Right ventricle myocardium inferior (tissue), 1 donor: ENCODE measurements at places on chromosomes 4 and X. TPM values are rescaled to one million over a fixed set of nuclear protein-coding genes. Genes with fewer than 3 reads are reported as not detected.

DNA sequence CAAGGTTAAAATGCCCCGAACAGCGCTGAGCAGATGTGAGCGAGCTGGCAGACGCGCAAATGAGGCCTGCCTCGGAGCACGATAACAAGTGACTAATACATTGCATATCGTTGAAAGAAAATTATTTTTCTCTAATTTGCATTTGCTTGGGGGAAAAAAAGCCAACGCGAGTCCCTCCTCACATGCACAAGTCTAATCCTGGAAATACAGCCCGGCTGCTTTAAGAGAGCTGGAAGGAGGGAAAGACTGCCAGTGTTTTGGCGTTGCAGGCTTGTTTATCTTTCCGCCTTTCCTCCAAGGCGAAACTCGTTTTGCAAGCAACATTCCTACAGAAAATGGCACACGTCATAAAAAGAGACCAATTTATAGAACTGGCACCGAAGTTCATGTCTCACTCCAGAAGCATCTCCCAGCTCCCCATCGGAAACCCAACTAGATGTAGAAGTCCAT lies 12.6 kb downstream of the BCOR start:
- DNase-seq, result no peak

DNA sequence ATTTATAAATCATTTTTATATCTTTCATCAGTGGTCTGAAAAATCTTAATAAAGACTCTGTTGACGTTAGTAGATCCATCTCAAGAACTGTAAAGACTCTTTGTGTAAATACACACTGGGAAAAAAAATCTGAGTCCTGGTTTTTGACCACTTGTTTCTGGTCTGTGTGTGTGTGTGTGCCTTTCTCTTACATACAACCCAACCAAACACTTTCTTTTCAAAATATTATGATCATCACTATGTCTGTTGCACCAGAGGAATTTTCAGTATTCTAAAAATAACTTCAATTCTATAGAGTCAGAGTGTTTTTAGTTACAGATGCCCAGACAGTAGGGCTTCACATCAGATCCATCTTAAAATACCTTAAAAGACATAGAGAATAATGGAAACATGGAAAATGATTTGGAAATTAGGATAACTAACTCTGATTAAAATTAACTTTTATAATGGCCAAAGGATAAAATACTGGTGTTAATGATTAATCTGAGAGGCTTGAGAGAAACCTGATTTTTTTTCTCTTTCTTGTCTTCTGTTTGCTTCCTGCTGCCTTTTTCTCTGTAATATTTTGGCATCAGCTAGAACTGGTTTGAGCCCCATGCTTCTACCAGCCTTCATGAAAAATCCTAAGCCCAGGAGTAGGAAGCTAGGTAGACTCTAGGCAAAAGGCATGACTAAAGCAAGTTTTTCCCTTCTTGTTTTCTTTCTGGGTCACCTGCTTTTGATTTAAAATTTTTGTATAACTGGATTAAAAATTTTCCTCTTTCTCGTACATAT lies 99.7 kb downstream of the ATXN3L start:
- DNase-seq, result no peak

Gene KIT
- 1.5 TPM for total RNA-seq

- no peak for DNase-seq
Observed at GRCh38 chr4:31918891-31919290, 1198.7 kb downstream of the PCDH7 start.

DNA sequence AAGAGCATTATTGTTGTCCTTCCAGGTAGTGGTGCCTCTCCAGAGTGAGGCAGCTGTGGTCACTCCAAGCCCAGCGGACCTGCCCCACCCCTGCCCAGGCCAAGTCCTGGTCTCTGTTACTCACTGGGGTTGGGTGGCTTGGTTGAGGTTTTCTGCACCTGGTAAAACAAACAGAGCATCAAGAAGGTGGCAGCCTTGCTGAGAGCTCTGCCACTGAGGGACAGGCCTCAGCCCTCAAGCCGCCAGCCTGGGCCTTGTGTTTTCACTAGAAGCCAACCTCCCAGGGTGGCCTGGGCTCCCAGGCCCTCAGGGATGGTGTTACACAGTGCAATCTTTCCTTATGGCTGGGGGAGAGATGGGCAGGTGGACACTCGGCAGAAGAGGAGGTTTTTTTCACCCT lies 182.7 kb downstream of the BCOR start:
- no peak for DNase-seq

Gene AWAT2
- total RNA-seq, result not detected

GRCh38 chrX:17682259-17682658 lies 55.0 kb upstream of the SCML1 start:
- no peak for DNase-seq

Gene CDX4
- total RNA-seq, result not detected

Gene FAM9A
- total RNA-seq, result not detected

Gene CPLX1
- total RNA-seq, result 3.1 TPM

Gene CTAG1A
- not detected for total RNA-seq

- no peak for DNase-seq
Observed at GRCh38 chrX:45267007-45267406, 66.3 kb upstream of the DIPK2B start.

DNA sequence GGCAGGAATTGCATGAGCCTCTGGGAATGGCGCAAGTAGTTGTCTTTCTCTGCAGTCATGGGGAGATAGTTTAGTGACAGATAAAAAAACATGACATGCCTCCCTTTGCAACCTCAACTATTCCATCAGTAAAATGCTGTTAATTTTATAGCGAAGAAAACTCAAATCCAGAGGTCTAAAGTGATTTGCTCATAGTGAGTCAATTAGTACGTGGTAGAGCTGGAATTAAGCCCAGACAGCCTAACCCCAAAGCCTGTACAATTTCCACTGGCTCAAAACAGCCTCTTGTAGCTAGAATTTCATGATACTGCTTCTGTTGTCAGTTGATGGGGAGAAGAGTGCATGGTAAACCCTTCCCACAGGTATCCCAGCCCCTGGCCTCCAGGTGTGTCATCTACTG lies 81.3 kb upstream of the TRPC5 start:
- no peak for DNase-seq

Gene TEX13C
- total RNA-seq, result not detected

GRCh38 chr4:69484011-69484410 lies 11.7 kb downstream of the UGT2B4 start:
- DNase-seq, result no peak

Gene NUDT10
- total RNA-seq, result 0.19 TPM

Gene CXorf38
- 5.2 TPM for total RNA-seq

- DNase-seq, result no peak
Observed at GRCh38 chr4:38034986-38035882, 75.0 kb downstream of the PTTG2 start.

DNA sequence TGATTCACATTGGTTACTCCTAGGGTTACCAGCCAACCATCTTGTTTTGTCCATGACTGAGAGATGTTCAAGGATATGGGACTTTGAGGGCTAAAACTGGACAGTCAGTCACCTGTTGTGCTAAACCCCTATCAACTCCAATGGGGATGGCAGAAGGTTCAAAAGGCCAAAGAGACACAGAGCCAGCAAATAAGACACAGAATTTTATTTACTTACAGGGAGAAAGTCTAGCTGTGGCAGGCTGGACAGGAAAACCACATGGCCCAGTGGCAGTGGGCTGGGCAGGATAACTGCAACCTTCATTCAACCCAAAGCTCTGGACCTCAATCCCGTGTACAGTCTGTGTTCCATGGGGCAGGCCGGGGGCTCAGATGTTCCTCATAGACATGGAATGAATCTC lies 326.7 kb upstream of the RPS6KA3 start:
- no peak for DNase-seq

DNA sequence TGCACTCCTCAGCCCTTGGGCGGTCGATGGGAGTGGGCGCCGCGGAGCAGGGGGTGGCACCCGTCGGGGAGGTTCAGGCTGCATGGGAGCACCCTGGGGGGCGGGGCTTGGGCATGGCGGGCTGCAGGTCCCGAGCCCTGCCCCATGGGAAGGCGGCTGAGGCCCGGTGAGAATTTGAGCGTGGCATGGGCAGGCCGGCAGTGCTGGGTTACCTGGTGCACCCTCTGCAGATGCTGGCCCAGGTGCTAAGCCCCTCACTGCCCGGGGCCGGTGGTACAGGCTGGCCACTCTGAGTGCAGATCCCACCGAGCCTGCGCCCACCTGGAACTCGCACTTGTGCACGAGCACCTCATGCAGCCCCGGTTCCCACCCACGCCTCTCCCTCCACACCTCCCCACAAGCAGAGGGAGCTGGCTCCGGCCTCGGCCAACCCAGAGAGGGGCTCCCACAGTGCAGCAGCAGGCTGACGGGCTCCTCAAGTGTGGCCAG lies 556.3 kb downstream of the GALNTL6 start:
- no peak for DNase-seq

GRCh38 chr4:3329887-3330286 lies 37.1 kb downstream of the RGS12 start:
- no peak for DNase-seq

DNA sequence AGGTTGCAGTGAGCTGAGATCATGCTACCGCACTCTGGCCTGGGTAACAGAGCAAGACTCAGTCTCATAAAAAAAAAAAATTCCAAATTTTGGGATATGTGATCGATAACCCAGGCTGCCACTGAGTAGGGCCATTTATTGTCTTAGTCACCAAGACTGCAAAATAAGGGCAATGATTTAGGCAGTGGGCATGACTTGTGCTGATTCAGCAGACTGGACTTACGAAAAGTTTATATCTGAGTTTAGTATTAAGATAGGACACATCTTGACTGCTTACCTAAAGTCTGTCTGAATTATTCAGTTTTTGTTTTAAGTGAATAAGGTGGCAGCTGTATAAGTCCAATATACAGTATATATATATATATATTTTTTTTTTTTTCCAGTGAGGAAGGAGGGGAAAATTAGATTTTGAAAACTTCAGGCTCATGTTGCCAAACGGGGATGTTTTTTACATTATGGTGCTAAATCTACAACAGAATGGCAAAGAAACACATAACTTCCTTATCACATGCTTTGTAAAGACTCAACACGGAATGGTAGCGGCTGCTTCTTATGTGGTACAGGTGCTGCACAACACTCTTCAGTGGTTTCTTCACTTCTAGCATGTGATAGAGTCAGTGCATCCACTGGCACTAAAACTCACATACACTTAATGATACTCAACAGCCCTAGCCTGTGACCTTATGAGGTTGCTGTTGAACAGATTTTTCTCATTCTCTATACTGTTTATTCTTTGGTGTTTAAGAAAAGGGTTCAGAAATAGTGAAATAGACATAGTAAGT lies 6.5 kb downstream of the TEX13D start:
- DNase-seq, result no peak

DNA sequence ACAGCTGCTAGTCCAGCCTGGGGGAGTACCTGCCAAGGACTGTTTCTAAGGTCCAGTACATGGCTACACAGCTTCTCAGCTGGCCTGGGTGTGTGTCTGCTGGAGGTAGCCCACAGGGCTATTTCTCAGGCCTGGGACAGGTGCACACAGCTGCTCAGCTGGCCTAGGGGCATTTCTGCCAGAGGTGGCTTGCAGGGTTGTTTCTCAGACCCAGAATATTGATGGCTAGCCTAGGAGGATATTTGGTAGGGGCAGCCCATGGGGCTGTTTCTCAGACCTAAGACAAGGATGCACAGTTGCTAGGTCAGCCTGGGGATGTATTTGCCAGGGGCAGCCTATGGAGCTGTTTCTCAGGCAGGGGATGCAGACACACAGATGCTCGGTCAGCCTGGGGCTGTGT lies 29.4 kb downstream of the RAB28 start:
- no peak for DNase-seq

GRCh38 chrX:119757979-119758730 lies at the start of gene SOWAHD:
Gene SOWAHD, plus strand, starts transcription at chrX:119758588. Its CDS starts 80 bp downstream, at chrX:119758668.
- peak; percentile 75 for DNase-seq

Gene LRP2BP
- total RNA-seq, result 2.4 TPM

GRCh38 chr4:173464481-173464880 lies 65.5 kb downstream of the HAND2 start:
- DNase-seq, result no peak

Gene SAGE1
- not detected for total RNA-seq

Gene PROM1
- total RNA-seq, result 3.5 TPM

DNA sequence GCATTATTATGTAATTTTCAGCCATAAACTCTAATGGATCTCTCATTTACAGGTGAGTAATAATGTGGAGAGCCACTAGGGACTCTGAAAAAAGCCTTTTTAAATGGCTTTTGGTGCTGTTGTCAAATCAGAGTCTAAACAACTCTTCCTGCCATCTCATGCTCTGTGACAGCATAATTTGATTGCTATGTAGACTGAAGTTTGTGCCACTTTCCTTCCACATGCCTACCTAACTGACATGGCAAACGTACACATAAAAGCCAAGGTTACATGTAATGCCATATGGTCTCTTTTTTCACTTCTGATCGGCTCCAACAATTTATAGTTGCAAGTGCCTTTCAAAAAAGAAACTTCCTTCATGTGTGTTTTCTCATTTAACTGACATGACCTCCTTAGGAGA lies 94.3 kb downstream of the SH2D1A start:
- DNase-seq, result no peak

GRCh38 chrX:108020631-108021030 lies 24.2 kb upstream of the VSIG1 start:
- no peak for DNase-seq

Gene CLDN34
- total RNA-seq, result not detected

GRCh38 chrX:84216881-84217280 lies 28.9 kb upstream of the RPS6KA6 start:
- no peak for DNase-seq

Gene XKRX
- not detected for total RNA-seq

GRCh38 chrX:1153940-1154339 lies 58.5 kb downstream of the CRLF2 start:
- no peak for DNase-seq

Gene ENAM
- total RNA-seq, result 3.5 TPM

DNA sequence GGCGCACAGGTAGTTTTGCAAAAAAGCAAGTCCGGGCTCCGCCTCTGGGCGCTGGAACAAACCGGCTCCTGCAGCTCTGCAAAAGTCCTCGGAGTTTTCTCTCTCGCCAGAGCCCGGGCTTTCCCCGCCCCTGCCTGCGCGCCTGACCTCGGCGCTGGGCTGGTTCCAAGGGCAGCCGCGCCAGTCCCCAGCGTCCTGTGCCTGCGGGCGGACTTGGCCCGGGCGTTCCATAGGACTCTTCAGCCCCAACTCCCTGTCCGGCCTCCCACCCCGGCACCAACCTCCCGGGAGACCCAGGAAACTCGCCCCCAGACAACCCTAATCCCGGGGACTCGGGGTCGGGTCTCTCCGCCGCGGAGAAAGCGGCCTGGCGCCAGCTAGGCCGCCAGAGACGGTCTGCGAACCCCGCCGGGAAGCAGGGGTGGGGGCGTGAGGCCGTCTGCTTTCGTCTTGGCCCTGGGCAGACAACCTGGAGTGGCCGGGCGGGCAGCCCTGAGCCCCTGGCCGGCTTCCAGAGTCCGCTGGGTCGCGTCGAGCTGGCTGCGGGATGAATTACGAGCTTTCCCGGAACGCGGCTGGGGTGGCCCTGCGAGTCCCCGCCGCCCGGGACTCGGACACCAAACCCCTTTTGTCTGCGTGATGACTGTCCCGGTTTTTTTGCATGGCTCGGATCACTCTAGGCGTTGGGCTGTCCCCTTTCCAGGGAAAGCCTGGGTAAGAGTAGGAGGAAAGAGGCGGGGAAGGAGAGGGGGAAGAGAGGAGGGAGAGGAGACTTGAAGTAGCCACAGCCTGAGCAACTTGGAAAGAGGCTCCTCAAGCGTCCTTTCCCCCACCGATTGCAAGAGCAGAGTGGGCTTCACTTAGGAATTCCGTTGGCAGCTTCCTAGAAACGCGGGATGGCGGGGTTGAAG lies 916 bp downstream of the MXRA5 start:
- DNase-seq, result peak; percentile 64
